ENCODE measurements at places on chromosomes 11 and 22.

- no peak for DNase-seq
These were observed 58.8 kb downstream of the GRK3 start for GRCh38 chr22:25623310-25623734.

DNA sequence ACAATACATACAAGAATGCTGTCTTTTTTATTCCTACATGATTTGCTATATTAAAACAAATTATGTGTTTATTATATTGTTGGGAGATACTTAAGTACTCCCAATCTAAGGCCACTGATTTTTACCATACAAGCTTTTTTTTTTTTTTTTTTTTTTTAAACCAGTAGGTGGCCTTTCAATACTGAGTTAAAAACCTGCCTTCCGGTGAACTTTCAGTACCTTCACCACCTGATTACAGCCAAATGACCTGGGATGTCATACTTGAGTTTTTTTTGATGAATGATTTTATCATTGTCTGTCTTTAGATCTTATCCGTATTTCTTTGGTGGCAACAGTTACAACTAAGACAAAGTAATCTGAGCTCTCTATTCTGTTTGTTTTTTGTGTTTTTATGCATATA is 94.0 kb upstream of the FOLH1 start:
- DNase-seq, result no peak

GRCh38 chr11:128421577-128422330 is 165.6 kb downstream of the ETS1 start:
- DNase-seq, result no peak

DNA sequence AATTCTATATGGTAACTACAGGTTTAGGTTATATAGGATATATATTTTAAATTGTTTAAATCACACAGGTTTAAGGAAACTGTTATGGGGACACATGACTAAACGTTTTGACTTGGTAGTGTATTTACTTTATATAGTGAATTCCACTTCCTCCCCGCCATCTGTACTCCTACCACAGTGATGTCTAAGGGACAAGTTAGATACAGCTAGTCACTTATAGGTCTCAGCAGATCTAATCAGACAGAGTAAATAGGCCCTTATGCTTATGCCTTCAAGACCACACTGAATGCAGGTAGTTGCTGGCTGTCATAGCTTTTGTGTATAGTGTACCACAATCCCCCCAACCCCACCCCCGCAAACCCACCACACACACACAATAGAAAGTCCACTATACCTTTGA is 8.2 kb downstream of the SESN3 start:
- DNase-seq, result no peak

DNA sequence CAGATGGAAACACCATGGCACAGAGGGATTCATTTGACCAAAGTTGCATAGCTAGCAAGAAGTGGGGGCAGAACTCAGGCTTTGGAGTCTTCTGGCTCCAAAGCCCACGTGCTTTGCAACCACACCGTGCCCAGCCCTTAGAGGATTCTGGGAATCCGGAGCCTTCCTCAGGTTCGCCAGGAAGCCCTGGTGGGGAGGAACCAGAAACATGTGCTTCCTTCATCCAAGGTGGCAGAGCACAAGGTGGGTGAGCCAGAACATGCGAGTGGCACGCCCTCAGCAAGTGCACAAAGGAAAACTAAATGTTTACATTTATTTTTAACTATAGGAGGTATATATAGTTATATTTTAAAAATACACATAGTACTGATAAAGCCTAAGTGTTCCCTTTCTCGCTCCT is 151.9 kb upstream of the NECTIN1 start:
- no peak for DNase-seq

DNA sequence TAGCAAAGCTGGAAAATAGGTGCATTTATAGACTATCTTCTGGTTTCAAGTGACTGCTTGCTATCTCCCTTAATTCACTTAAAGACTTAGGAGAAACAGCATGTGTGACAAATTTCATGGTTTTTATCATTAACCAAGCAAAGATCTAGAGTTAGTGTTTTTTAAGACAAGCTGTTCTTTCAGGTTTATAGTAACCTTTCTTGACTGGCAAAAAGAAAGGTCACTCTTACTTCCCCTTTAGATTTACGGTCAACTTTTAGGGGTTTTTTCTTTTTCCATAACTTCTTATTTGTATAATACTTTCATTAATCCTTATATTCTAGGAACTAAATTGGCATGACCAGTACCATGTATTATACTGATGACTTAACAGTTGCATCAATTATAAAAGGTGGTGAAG is 46.6 kb downstream of the KDM2A start:
- DNase-seq, result no peak

DNA sequence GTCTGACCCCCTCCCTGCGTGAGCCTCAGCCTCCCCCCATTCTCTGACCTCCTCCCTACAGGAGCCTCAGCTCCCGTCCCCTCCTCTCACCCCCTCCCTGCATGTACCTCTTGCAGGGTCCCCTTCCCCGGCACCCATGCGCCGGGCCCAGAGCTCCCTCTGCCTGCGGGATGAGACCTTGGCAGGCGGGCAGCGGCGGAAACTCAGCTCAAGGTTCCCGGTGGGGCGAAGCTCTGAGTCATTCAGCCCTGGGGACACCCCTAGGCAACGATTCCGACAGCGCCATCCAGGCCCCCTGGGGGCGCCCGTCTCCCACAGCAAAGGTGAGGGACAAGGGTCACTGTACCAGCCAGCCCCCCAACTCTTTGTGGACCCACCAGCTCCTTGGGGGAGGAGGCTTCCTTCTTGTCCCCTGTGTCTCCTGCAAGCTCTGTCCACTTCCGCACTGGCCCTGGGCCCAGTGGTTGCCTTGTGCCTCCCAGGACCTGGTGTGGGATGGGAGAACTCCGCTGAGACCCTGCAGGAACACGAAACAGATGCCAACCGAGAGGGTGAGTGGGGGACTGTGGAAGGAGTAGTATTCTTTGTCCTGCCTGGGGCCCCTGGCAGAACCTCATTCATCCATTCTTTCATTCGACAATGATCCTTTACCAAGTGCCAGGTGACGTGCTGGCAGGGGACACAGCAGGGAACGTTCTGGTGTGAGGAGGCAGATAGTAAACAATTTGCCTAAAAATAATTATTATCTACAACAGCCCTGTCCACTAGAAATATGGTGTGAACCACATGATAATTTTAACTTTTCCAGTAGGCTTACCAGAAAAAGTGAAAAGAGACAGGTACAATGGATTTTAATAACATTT is 3.7 kb upstream of the RPS6KA4 start:
- DNase-seq, result peak; percentile 87

- DNase-seq, result no peak
These were observed 36.7 kb downstream of the LARGE1 start for GRCh38 chr22:33883561-33883960.

DNA sequence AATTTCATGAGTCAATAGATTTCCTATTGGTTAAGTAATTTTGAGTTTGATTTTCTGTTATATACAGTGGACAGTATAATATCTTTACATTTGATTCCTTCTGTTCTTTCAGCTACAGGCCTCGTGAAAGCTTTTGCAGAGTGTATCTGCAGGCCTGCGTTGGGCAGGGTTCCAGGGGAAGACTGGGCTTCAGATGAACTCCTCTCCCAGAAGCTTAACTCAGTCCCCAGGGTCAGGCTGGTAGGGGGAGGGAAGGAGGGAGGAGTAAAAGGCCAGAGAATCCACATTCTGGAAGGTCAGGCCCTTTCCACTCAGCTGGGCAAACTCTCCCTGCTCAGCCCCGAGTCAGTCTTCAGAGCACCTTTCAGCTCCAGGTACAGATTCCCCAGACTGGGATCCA is 100.4 kb upstream of the NECTIN1 start:
- DNase-seq, result no peak

DNA sequence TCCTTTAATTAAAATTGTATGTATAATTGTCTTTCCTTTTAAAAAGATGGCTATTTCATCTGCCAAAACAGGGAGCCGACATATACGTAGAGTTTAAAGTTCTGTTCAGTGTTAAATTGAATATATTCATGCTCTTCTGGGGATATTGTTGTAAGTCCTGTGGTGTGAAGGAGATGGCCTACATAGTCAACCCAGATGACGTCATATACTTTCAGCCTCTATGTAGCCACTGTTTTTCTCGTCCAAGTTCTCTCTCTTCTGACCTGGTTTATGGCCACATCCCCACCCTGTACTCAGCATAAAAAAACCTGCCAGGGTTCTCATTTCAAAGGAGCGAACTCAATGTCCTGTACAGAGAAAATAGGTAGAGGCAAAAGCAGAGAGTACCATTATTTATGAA is 509.4 kb upstream of the ARHGAP42 start:
- DNase-seq, result no peak

DNA sequence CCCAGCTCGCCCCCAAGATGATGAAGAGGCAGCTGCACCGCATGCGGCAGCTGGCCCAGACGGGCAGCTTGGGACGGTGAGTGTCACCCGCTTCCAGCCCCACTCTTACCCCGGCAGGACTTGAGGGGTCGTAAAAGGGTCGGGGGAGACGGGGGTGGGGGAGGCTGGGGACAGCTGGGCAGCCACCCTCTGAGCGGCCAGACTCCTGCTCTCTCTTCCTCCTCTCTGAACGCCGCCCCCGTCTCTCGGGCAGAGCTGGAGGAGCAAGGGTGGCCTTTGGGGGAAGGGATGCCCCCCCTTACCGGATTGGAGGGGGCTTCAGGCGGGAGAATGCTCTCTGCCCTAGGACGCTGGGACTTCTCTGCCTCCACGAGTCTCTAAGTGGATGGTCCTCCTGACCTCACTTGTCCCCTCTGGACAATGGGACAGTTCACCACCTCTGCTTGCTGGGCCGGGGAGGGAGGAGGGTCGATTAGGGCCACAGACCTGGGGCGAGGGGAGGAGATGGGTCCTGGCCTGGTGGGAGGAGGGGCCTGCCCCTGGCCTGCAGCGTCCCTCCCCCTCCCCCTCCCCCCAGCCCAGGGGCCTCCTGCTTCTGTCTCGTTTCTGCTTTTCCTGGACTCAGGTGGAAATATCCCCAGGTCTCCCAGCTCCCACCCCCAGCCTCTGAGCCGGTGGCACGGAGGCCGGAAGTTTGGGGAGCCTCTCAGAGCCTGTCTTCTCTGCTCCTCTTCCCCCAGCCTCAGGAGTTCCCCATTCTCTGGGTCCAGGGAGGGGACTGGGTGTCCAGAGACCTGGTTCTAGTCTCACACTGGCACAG is 512 bp downstream of the SH3BP1 start:
- no peak for DNase-seq

GRCh38 chr22:38468443-38469305 is 778 bp downstream of the KDELR3 start:
- DNase-seq, result no peak

GRCh38 chr11:123509737-123510578 is 79.9 kb downstream of the GRAMD1B start:
- no peak for DNase-seq

DNA sequence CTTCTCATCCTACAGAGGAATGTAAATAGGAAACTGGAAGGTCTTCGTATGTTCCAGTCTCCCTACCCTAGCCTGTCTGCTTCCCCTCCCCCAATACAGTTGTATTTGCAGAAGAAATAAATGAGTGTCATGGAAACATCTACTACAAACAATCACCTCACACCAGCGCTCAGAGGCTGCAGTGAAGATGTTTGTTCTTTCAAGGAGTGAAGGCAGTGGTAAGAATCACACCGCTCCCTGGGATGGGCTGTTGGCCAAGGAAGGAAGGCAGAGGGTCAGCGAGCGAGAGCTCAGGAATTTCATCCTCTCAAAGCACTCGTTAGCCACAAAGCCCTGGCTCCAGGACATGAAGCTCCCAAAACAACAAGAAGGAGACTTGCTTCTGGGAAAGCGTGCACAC is 1.1 kb upstream of the IGSF9B start:
- DNase-seq, result no peak

- no peak for DNase-seq
These were observed 112.0 kb downstream of the DBX1 start for GRCh38 chr11:20048246-20048645.

DNA sequence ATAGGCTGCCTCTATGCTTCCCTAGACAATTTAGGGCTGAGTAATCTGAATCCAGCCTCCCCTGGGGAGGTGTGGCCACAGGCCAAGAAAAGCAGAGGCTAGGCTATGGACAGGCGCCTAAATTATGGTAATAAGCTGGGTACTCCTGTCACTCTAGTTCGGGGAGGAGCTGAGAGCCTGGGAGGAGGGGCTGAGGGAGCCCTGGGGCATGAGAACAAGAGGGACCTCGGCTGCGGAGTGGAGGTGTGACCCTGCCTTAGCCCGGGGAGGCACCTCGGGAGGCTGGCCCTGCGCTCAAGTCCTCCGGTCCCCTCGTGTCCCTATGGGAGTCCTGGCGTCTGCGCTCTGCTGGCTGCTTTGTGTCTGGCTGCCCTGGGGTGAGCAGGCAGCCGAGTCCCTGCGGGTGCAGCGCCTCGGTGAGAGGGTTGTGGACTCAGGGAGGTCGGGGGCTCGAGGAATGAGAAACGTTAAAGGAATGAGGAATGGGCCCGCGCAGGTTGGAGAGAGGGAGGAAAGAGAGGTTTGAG is at the start of gene OTOG:
Gene OTOG (plus strand): TSS at position 209 of the 527 bp plus-strand sequence. CDS start 114 bp downstream, at position 323.
- no peak for DNase-seq

DNA sequence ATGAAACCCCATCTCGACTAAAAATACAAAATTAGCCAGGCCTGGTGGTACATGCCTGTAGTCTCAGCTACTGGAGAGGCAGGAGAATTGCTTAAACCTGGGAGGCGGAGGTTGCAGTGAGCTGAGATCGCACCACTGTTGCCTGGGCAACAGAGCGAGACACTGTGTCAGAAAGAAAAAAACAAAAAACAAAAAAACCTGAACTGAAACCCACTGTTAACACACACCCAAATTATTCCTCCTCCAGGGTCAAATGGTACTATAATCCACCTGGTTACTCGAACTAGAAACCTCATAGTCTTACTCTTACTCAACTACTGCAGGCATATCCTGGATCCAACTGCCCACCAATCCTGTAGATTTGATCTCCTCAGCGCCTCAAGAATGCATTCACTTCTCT is 35.5 kb downstream of the USP28 start:
- peak; percentile 31 for DNase-seq

GRCh38 chr11:2673871-2674471 is 25.8 kb downstream of the KCNQ1OT1 start:
- DNase-seq, result no peak

DNA sequence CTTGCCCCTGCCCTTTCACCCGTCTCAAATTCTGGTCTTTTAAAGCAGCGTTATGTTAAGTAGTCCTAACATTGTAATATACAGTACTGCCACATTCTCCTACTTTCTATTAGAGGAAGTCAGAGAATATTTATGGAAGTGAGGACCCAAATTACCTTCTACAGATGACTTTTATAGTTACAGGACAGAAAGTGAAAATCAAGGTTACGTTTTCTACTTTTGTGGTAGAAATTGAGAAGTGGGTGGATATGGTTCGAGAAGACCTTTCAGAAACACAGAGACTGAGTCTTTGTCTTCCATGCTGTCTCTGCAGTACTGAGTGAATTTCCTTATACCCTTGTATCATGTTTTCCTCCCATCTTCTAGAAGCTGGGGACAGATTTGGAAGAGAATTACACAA is 17.1 kb downstream of the SC5D start:
- no peak for DNase-seq

GRCh38 chr22:35230839-35231584 is 26.3 kb upstream of the HMGXB4 start:
- DNase-seq, result no peak

- no peak for DNase-seq
These were observed 594.7 kb downstream of the NELL1 start for GRCh38 chr11:21264125-21264524.
